ENCODE measurements at places on chromosomes 4 and X.

DNA sequence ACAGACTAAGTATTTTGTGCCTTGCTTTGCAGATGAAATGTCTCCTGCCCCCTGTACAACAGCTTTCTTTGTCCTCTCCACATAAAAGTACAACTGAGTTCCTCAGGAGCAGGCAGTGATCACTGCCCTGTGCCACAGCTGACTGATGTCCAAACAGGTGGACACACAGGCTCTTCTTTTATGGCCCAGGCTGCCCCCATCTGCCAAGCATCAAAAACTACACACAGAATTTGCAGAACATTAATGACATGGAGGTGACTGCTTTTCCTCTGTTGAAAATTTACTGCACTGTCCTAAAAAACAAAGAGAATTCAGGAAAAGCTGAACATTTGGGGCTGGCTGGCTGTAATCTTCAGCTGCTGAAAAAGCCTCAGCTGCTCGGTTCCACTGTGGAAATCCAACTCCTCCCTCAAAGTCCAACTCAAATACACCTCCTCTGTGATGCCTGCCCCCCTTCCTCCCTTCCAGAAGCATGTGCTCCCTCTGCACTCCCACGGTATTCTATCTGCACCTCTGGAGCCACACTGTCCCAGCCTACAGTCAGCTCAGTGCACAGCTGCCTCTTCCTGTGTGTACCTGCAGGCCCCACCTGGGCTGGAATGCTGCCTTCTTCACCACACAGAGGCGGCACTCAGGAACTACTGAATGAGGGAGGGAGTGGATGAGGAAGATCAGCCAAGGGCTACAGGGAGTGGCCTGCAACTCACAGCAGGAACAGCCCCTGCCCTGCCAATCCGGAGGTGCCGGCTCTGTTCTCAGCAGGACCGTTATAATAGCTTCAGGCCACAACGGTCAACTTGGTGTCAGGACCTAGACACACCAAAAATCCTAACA, 10.3 kb downstream of the AFAP1 start:
- DNase-seq = peak; percentile 80

GRCh38 chr4:93431371-93431770, 397.2 kb upstream of the ATOH1 start:
- DNase-seq = no peak

GRCh38 chrX:57367649-57368048, 81.1 kb downstream of the FAAH2 start:
- DNase-seq = no peak

DNA sequence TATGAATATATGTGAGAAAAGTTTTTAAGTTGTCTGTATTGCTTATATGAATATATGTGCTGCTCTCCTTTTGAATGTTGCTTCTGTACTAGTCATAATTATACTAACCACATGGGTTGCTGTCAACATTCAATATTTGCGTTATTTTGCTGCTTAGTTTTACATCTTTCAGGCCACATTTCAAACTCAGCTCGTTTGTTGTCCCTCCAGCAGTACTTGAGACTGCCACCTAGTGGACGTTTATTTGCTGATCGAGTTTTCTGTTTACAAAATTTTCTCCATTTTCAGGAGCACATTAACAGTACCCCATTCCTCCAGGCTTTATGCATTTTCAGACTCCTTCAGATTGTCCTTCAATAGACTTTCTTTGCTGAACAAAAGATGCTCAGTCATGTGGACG, 75.8 kb downstream of the NUDT11 start:
- peak; percentile 24 for DNase-seq

DNA sequence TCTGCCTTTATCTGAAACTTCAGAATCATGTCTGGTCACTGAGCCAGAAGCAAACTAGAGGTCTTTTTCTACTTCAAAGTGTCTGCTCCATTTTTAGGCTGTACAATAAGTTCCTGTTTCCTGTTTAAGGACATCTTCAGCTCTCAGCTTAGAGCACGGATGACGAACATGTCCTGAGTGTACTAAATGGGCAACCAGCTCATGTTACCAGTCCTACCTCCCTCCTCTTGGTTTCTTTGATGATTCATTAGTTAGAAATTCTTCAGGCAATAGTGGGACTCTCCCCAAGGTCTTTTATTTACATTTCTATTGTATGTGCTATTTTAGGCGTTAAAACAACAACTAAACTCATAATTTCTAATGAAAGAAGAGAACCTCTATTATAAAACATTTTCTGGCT, 58.0 kb downstream of the ENPEP start:
- DNase-seq = no peak

DNA sequence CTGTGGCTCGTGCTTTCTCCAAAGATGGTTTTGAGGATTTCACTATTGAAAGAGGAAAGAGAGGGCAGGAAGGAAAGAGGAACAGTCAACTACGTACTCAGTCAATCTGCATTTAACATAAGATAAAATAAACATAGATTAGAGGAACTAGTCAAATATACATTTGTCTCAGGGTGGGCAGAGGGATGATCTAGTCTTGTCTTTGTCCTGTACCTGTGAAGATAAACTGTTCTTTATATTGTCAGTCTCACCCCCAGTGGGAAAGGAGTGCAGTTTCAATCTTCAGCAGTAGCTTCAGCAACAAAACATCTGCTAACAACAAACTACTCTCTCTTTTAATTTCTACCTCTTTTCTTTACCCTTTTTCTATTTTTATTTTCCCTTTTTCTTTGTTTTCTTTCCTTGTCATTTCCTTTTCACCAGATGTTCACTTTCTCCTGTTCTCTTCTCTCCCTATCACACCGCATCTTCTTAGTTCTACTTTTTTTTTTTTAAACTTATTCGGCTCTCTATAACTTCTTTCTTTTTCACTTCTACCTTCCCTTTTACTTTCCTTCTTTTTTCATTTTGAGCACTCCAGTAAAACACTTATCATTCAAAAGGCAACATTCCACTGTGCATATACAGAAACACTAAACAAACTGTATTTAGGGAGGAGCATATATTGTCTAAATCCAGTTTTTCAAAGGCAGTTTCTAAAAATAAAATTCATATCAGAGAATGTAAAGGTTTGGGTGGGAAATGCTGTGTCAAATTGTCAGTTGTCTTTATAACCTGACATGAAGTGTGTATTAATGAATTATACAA, 51.4 kb upstream of the GUCY1A1 start:
- DNase-seq = no peak

DNA sequence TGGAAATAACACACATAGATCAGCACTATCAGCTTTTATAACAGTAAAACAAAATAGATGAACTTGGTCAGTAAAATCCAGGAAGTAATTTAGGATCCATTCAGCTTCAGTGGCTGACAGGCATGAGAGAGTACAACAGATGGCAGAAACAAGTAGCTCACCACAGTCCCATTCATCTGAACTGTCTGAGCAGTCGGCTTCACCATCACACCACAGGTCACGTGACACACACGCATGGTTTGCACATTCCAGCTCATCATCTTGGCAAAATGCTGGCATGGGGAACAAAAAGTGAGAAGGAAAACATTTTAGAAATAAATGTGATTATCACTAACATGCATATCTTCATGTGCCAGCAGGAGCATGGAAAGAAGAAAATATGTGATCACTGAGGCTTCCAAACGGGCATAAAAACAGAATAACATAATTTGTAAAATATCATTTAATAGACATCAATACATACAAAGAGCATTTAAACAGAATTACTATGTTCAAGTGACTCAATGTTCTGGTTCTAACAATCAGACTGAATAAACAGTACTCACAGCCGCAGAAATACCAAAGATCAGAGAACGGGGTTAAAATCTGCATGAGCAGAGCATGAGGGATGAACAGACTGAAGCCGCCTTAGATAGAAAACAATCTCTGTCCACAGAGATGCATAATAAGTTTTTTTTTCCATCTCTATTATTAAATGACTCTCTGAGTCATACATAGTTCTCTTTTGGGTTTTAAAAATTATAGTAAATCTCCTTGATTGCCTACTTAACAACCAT, 158.1 kb downstream of the ATP10D start:
- no peak for DNase-seq

- DNase-seq = no peak
These were observed 14.5 kb upstream of the KDM5C start for GRCh38 chrX:53239474-53239873.

GRCh38 chr4:16224264-16225166, 1.8 kb downstream of the TAPT1 start:
- no peak for DNase-seq
